Esophagus muscularis mucosa (tissue), 4 donors: ENCODE measurements at places on chromosomes 5 and 9. TPM values are rescaled to one million over a fixed set of nuclear protein-coding genes. Genes with fewer than 3 reads are reported as not detected.

Gene PROB1
- total RNA-seq: 11.0 TPM

Gene NR6A1
- 2.0 TPM for total RNA-seq

Gene PGM5
- total RNA-seq: 580 TPM

Gene HTR1A
- not detected for total RNA-seq

Gene STX17
- total RNA-seq: 33.6 TPM

Gene GTF3C4
- 10.4 TPM for total RNA-seq

Gene CMBL
- 6.2 TPM for total RNA-seq

Gene BTNL3
- total RNA-seq: not detected
